ENCODE measurements at places on chromosomes 12 and 14.

DNA sequence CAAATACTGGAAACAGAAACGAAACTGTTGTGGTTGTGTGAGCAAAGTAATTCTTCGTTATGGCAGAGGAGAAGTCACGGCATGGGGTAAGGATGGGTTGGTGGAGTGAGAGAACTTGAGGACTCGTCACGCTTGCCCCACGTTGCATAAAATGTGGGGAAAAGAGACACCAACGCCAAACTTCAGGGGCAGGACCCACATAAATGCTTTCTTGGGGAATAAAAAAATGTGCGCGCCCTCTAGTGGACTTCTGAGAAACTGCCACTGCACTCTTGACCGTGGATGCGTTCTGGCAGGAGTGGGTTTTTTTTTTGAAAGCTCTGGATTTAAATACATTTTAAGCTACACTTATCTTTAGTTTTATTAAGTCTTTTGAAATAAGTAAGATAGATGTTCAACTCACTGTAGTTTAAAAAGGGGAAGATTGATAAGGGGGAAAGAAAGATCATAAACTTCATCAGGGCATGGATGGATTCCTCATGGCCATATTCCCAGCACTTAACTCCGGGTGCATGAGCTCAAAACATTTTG, 4.1 kb upstream of the IGF1 start:
- DNase-seq = no peak

DNA sequence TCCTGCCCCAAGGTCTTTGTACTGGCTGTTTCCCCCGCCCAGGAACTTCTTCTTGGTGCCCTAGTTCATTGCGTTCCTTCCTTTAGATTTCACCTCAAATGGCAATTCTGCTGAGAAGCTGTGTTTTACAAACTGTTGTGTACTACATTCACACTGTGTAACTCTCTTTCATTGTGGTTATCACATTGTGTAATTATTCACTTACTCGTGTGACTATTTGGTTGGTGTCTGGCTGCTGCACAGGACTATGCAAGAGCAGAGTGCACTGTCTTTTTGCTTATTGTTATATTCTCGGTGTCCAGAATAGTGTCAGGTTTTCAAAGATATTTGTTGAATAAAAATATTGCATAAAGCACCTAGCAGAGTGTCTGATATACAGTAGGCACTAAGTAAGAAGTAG, 177.2 kb upstream of the PRICKLE1 start:
- DNase-seq = no peak

DNA sequence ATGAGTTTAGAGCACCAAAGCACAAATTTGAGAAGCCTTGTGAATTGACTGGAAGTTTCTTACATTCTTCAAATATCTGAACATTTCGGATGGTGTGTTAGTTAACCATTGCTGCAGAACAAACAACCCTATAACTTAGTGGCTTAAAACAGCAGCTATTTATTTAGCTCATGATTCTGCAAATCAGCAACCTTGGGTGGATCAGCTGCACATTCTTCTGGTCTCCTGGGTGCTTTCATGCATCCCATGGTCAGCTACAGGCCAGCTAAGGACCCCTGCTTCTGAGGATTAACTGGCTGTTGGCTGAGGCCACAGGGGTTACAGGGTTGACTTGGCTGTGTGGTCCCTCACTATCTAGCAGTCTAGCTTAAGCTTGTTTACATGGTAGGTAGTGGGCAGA, 114.0 kb upstream of the HIF1A start:
- DNase-seq = no peak

DNA sequence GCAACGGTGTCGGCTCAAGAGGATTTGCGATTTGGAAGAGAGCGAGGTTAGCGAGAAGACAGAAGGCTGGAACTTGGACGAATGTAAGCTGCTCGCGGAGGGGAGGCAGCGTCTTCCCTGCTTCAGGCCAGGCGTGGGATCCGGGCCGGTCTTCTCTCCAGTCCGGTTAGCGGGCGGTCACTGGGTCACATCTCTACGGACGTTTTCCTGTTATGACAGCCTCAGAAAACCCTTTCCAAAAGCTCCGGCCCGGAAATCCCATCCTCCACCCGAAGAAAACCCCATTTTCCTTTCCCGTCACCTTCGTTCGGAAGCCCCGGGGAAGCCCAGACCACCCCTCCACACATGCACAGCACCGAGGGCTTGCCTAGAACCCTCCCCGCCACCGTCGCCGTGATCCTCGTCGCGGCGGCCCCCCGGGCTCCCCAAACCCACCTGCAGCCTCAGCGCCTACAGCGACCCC, 268 bp downstream of the NDUFB1 start:
- DNase-seq = no peak

- no peak for DNase-seq
These were observed 29.9 kb upstream of the TMEM260 start for GRCh38 chr14:56549721-56550120.

DNA sequence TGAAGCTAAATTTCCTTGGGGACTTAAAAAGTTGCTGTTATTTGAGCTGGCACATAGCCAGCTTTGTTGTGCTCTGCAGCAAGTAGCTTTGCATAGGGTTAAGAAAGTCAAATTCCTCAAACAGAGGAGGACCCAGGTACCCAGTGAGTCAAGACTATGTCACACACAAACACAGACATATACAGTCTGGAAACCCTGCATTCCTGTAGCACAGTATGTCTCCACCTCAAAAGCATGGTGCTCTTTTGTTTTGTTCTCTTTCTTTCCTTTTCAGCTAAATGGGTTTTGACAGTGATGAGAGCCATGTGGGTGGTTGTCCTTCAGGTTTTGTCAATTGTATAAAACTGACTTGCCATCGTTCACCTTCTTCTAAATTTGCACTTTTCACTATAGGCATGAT, 179.6 kb upstream of the DIO2 start:
- no peak for DNase-seq

GRCh38 chr14:33073023-33073422, 134.3 kb downstream of the NPAS3 start:
- no peak for DNase-seq

GRCh38 chr12:8771072-8771471, 51.3 kb upstream of the A2ML1 start:
- DNase-seq = no peak

DNA sequence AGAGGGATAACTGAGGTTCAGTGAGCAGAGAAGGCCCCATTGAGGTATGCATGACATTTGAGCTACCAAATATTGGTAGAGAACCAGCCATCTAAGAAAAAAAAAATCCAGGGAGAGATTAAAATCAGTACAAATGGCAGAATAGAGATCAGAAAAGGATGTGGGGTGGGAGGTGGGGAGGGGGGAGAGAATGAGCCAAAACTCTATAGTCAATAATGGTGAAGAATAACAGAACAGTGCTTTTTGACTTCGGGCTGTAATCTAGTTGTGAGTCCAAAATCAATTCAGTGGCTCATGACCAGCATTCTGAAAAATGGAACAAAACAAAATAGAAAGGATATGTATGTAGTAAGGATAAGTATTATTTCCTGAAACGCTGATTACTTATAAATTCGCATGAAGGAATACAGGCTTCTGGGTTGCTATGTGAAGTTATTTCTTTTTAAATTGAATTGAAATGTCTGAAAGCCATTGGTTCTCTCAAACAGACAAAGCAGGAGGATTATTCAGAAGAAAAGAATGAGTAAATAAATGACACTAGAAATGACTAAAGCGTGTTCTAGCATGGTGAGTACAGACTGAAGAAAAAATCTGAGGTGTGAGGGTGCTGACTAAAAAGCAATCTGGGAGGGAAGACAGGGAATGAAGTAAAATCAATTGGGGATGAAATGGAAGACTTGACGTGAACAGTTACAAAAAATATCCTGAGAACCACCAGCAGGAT, 72.4 kb downstream of the ATP2B1 start:
- DNase-seq = no peak

- DNase-seq = no peak
These were observed 36.6 kb downstream of the KRT80 start for GRCh38 chr12:52155048-52155868.

- no peak for DNase-seq
These were observed 314.5 kb upstream of the GARIN6 start for GRCh38 chr12:99332936-99333591.

DNA sequence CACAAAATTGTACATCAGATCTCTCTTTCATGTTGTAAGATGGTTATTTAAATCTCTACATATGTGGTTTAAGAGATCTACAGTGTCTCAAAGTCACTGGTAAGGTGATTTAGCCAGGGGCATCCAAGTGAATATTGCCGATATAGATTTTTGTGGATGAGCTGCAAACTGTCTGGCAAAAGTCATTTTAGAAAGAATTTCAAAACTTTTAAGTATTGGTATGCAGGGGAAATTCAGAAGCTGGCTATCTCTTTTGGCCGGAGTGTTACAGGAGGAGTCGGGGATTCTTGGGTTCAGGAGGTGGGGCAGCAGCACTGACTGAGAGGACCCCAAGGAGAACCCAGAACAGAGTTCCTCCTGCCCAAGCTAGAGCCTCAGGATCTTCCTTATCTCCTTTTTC, 69.9 kb downstream of the PTHLH start:
- no peak for DNase-seq

GRCh38 chr14:75482366-75482765, 39.9 kb upstream of the BATF start:
- no peak for DNase-seq

DNA sequence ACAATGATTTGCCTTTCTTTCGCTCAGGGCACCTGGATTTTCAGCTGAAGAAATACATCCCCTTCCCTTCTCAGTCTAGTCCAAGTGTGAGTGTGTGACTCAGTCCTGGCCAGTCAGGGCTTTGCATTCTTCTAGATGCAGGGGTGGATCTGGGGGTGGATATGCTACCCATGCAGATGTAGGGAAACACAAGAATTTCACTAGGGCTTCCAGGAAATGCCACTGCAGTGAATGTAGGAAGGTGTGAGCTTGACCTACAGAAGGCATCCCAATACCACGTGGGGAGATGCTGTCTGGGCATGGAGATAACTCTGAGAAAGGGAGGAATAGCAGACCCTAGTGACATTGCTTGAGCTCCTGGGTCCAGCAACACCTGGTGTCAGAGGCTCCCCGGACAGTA, 404.2 kb downstream of the GLT1D1 start:
- DNase-seq = no peak

All from stimulated activated CD4-positive, alpha-beta T cell treated with anti-CD3 and anti-CD28 coated beads, Interleukin-1b, Interleukin-23, amount 100 ng/mL, for 1 hour (primary cell).